Cardiac septum (tissue), 1 donor: ENCODE measurements at places on chromosomes 11 and 22. TPM values are rescaled to one million over a fixed set of nuclear protein-coding genes. Genes with fewer than 3 reads are reported as not detected.

DNA sequence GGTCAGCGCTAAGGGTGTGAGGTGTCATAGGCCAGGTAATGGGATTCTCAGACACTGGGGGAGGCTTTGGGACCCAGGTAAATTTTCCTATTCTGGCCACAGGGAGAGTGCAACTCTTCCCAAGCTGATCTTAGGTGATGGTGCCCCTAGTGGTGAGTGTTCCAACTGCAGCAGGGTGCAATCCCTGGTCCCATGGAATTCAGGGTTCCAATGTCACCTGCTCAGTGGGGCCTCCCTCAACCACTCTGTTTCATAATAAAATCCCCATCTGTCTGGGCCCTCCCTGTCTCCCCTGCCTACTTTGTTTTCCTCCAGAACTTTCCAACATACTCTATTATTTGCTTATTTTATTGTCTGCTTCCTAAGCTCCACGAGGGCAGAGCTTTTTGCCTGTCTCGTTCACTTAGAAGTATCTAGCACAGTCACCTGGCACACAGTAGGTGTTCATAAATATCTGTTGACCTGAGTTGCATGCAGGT is 2.9 kb upstream of the SGSM1 start:
- DNase-seq, result no peak

Gene ENTHD1
- total RNA-seq, result not detected

Gene ISX
- not detected for total RNA-seq

DNA sequence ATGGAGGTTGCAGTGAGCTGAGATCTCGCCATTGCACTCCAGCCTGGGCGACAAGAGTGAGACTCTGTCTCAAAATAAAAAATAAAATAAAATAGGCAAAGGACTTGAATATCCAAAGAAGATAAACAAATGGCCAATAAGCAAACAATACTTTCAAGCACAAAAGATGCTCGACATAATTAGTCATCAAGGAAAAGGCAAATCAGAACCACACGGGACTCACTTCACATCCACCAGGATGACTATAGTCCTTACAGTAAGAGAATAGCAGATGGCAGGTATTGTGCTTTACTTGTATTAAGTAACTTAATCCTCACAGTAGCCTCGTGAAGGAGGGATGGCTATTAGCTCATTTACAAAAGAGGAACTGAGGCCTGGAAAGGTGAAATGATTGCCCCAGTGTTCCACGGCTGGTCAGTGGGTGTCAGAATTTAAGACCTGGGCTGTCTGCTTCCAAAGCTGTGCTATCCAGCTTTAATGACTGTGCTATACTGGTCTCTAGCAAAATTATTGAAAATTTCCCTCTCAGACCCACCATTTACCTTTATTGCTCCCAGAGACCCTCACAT is 40.2 kb upstream of the RBFOX2 start:
- DNase-seq, result no peak

- no peak for DNase-seq
These were observed 20.5 kb downstream of the CD5 start for GRCh38 chr11:61122761-61123160.

DNA sequence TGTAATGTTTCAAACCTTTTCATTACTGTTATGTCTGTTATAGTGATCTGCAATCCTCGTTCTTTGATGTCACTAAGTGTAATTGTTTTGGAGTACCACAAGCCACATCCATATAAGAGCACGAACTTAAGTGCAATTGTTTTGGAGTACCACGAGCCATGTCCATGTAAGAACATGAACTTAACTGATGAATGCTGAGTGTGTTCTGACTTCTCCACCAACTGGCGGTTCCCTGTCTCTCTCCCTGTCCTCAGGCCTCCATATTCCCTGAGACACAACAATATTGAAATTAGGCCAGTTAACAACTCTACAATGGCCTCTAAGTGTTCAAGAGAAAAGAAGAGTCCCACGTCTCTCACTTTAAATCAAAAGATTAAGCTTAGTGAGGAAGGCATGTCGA is 23.5 kb downstream of the TESMIN start:
- DNase-seq, result no peak

- DNase-seq, result no peak
These were observed 19.7 kb downstream of the RAB30 start for GRCh38 chr11:83051760-83052671.

Gene TEX54
- total RNA-seq, result not detected

- no peak for DNase-seq
These were observed 132.5 kb downstream of the HIPK3 start for GRCh38 chr11:33389635-33390034.

Gene NCAM1
- 472 TPM for total RNA-seq

Gene NDUFS3
- 234 TPM for total RNA-seq

Gene MAJIN
- not detected for total RNA-seq

Gene MYRF
- total RNA-seq, result 0.27 TPM

- DNase-seq, result no peak
These were observed 22.5 kb downstream of the RCN1 start for GRCh38 chr11:32113200-32113919.

DNA sequence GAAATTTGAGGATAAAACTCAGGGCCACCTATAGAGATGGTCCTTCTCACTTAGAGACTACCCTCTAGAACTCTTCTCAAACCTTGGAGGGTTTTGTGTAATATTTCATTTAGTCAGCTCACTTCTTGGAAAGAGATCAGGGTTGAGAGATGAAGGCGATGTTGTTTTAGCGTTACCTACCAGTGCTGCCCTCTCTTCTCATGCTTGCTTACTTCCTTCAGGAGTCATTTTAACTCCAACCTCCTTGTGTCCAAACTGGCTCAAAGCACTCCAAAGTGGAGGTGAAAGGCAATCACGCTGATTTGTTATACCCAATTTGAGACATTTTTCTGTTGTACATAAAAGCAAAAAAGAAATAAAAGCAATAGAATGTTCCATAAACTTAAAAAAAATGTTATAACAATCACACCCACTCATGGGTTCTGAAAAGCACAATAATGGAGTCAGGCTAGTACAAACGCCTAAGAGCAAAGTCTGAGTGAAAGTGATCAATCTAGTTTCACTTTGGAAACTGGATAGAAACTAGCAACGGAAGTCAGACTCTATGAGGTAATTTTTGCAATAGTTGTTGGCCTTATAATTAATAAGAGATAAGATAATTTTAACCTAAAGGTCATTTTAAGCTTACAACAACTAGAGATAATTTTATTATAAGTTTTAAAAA is 117.1 kb downstream of the MRTFA start:
- no peak for DNase-seq

Gene MAP6
- 7.2 TPM for total RNA-seq

GRCh38 chr22:45402466-45402985 is 10.9 kb downstream of the SMC1B start:
- DNase-seq, result no peak

DNA sequence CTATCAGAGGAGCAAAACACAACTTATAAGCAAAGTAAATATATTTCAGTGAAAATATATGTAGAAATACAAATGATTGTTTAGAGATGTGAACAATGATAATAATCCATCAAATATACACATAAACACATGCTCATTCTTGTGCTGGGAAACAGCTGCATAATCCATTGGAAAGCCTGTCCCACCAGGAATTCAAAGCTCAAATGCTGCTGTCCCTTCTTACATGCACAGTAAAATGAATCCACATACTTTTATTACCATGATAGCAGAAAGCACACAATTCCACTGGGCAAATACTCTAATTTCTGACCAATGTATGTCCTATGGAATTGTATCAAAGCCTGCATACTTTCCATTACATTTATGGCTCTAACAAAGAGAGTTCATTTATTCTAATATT is 44.5 kb downstream of the SOX6 start:
- DNase-seq, result no peak

- DNase-seq, result no peak
These were observed 16.0 kb downstream of the TNRC6B start for GRCh38 chr22:40193429-40194421.

DNA sequence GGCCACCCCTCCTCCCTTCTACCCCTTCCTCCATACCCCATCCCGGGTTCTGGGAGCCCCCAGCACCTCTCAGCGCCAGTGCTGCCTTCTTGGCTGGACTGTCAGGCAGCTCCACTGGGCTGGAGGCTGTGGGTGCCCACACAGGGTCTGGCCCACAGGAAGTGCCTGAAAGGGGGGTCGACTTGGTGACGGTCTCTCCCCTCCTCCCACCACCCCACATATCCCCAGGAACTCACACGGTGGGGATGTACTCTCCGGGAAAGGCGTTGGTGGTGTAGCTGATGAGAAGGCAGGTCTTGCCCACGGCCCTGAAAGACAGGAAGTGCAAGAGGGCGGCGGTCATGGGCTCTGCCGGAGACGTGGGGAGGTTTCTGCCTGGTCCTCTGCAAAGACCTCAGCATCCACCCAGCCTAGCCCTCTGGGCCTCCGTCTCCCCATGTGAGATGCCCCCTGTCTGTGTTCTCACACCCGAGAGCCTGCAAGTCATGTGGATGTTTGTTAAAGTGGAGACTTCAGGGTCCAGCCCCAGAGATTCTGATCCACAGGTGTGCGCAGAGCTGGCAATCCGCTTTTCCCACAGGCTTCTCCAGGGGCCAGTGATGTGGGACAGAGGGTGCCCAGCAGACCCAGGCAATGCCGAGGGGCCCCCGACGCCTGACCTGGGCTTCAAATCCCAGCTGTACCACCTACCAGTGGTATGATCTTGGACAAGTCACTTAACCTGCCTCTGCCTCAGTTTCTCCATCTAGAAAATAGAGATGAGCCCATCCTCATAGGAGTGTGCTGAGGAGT is 2.5 kb downstream of the RAC2 start:
- no peak for DNase-seq

Gene CXCR5
- total RNA-seq, result not detected

- no peak for DNase-seq
These were observed 9.1 kb downstream of the GAL3ST1 start for GRCh38 chr22:30565341-30565740.

Gene PANX2
- total RNA-seq, result 0.30 TPM

Gene TMEM191B
- total RNA-seq, result 0.62 TPM
